Left kidney (tissue), 8 donors: ENCODE measurements at places on chromosomes 4 and X.
A peak's percentile ranks its signal among the peaks of the same experiment; 100 is the strongest.

GRCh38 chrX:101750744-101751143 is 91.1 kb upstream of the ARMCX2 start:
- no peak for DNase-seq

- DNase-seq, result peak; percentile 15
Observed at GRCh38 chrX:75273483-75273882, 402 bp upstream of the UPRT start.

DNA sequence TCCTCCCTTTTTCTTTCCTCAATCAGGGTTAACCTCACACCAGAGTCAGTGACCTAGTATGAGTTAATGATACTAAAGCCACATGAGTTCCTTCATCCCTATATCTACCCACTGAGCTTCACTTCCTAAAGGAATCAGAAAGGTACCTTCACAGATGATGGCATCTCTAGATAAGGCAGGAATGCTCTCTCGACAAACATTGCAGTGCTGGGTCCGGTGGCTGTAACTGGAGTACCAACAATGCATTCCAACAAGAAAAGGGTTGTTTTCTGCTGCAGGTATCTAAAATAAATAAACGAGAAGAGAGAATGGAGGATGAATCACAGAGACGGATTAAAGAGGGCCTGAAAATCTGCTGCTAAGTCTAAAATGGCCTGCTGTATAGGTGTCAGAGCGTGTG is 66.7 kb downstream of the DGKK start:
- DNase-seq, result no peak

GRCh38 chr4:17580969-17581368 is 4.0 kb downstream of the LAP3 start:
- DNase-seq, result no peak

DNA sequence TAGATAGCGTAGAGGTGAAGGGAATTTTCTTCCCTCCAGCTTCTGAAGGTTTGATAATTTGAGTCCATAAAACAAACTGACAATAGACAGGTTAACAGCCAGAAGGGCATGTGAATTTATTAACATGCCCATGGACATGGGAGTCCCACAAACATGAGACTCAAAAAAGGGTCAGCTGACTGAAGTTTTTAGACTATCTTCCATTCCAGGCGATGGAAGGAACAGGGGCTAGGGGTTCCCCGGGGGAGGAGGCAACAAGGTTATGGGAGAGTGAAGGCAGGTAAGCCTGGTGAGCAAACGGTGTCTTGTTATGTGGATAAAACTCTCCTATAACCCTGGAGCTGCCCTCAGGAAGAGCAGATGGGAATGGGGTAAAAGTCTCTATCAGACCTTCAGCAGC is 81.5 kb upstream of the SORBS2 start:
- DNase-seq, result no peak

DNA sequence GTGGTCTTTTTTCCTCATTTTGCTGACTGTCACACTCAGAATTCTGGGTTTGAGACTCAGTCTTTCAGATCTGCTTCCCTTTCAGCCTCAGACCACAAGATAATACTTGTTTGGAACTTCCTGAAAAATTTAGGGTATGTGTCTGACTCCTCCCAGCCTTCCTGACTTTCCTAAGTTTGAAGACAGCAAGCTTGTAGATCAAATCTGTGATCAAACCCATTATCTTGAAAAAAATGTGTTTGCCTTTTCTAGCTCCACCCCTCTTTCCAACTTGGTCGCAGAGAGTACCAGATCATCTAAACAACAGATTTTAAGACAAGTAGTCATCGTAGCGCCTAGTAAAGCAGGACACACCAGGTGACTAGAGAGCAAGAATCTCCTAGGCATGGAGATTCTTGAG is 9.9 kb downstream of the BCAP31 start:
- no peak for DNase-seq

- peak; percentile 59 for DNase-seq
Observed at GRCh38 chr4:119559044-119559647, 69.5 kb downstream of the PDE5A start.

GRCh38 chr4:169566021-169566818 is 46.2 kb downstream of the NEK1 start:
- DNase-seq, result peak; percentile 70

GRCh38 chr4:69833251-69833650 is 26.7 kb downstream of the SULT1E1 start:
- no peak for DNase-seq

- DNase-seq, result no peak
Observed at GRCh38 chr4:81136161-81136905, 78.7 kb downstream of the PRKG2 start.

DNA sequence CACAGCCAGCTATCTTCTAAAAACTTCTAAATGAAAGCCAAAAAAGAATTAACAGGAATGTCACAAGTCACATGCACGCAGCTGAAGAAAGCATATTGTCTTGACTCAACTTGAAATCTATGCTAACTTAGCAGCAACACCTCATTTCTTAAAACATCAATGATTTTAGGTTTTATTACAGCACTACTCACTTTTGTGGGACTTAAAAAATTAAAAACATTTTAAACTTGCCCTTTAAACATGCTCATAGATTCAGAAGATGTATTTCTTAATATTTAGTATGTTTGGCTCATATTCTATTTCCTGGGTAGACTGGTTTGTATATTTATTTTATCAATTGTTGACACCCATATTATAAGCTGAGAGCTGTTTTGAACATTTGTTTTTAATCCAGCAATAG is 279.4 kb downstream of the NKX6-1 start:
- no peak for DNase-seq

GRCh38 chr4:144174401-144175067 is 34.0 kb upstream of the GYPA start:
- peak; percentile 69 for DNase-seq

DNA sequence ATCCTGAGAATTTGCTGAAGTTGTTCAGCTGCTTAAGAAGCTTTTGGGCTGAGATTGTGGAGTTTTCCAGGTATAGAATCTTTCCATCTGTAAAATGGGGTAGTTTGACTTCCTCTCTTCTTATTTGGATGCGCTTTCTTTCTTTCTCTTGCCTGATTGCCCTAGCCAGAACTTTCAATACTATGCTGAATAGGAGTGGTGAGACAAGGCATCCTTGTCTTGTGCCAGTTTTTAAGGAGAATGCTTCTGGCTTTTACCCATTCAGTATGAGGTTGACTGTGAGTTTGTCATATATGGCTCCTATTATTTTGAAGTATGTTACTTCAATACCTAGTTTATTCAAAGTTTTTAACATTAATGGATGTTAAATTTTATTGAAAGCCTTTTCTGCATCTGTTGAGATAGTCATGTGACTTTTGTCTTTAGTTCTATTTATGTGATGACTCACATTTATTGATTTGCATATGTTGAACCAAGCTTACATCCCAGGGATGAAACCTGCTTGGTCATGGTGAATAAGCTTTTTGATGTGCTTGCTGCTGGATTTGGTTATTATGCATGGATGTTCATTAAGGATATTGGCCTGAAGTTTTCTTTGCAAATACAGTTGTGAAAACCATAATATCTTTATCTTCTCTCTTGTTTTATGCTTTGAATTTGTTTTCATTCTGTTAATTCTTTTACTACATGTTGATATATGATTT is 573.8 kb upstream of the NDST4 start:
- no peak for DNase-seq

- no peak for DNase-seq
Observed at GRCh38 chr4:1715002-1715758, 3.1 kb upstream of the SLBP start.

DNA sequence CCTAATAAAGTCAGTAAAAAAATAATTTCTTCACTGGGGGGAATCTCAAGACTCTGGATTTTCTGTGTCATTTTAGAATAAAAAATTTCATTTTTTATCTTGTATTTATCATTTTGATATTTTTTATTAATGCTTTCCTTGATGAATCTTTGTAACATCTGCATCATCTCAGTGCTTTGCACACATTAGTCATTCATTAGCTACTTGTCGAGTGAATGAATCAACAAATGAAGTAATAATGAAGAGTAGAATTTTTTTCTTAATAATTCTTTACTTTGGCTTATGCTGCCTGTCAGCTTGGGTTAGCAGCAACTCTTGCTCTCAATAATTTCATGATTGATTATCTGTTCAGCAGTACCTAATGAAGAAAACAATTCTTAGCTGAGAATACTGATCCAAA is 530.8 kb downstream of the GRXCR1 start:
- no peak for DNase-seq

- DNase-seq, result no peak
Observed at GRCh38 chr4:47827343-47828047, 10.4 kb downstream of the CORIN start.

DNA sequence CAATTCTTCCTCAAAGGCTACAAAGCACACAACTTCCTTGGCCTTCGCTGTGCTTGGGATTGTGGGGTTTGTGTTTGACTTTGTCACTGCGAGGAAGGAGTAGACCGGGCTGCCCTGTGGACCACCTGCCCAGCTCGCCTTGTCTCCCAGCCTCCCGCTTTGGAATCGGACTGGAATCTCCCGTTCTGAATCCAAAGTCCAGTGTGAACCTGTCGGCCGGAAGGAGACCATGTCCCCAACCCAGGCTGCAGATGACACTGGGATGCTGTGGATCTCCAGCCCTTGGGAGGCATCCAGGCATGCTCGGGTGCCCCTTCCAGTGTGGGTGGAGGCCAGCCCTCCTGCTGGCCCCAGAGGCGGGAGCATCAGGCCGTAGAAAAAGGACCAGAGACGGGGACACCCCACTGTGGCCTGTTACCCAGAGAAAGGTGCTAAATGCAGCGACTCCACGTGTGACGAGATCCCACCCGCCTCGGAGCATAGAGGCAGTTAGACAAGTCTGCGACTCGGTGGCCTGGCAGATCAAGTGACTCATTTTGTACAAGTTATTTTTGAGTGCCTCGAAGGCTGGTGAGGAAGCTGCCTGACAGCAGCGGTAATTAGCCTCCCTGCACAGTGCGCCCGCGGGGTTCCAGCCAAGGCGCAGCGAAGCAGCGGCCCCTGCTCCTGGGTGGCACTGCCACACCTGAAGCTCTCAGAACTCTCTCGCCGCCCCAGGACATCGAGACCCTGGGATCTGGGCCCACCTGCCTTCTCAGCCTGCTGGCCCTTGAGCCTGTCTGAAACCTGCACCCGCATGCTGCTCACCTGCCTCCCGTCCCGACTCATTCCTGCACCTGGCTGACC is 57.5 kb downstream of the ADRA2C start:
- no peak for DNase-seq

GRCh38 chr4:122666527-122667245 is 45.8 kb upstream of the IL21 start:
- no peak for DNase-seq

DNA sequence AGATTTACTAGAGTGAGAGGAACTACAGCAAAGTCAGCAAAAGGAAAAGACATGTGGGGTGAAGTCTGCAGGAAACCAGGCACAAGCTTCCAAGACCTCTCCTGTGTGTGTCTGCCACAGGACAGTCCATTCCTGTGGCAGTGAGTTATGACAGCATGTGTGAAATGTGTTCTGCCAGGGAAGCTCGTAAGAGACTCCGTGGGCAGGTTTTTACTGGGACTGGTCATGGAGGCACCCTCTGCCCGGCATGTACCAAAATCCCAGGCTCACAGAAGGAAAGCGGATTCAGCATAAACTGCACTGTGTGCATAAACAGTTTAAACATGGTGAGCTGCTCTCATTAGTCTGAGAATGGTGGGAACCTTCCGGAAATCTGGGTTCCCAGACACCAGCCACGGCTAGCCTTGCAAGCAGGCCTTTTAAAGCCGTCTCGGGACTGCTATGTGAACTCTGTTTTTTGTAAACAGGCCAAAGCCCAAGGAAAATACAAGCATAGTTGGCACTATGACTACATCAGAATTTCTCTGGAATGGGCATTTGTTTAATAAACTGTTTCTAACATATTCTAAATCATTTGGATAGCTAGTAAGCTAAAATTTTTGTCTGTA is 288.5 kb downstream of the TENM3 start:
- no peak for DNase-seq

GRCh38 chr4:89400287-89401035 is 92.9 kb upstream of the GPRIN3 start:
- no peak for DNase-seq

- no peak for DNase-seq
Observed at GRCh38 chrX:56765811-56766553, 36.9 kb downstream of the NBDY start.
